ENCODE measurements at places on chromosomes 3 and 15. TPM values are rescaled to one million over a fixed set of nuclear protein-coding genes. Genes with fewer than 3 reads are reported as not detected.

Gene CIB2
- 13.7 TPM for total RNA-seq

Gene NR1I2
- total RNA-seq, result 79.1 TPM

Gene MST1
- 16.8 TPM for total RNA-seq

Gene CEP19
- total RNA-seq, result 0.23 TPM

Gene DLL4
- total RNA-seq, result 23.0 TPM

Gene GPR156
- not detected for total RNA-seq

Gene TMOD3
- 63.7 TPM for total RNA-seq

Gene SERINC4
- total RNA-seq, result 0.29 TPM

Gene EFCC1
- 3.6 TPM for total RNA-seq

Gene ERICH6
- not detected for total RNA-seq

Gene C3orf52
- total RNA-seq, result 36.3 TPM

Gene FOXL2NB
- not detected for total RNA-seq

Gene HRH1
- total RNA-seq, result 8.3 TPM

Gene GP5
- total RNA-seq, result 0.19 TPM

Gene PPP2R3A
- 33.8 TPM for total RNA-seq

Gene TNNC1
- 6.3 TPM for total RNA-seq

Gene MNS1
- 1.7 TPM for total RNA-seq

Gene GHSR
- total RNA-seq, result not detected

Gene SPATA12
- total RNA-seq, result not detected

Gene TUSC7
- not detected for total RNA-seq

Gene AQP9
- total RNA-seq, result 0.09 TPM

Gene CCR2
- 3.4 TPM for total RNA-seq

Gene CCDC12
- total RNA-seq, result 40.7 TPM

Gene MORC1
- not detected for total RNA-seq

Gene C2CD4B
- 1.5 TPM for total RNA-seq

Gene LRRN1
- total RNA-seq, result 1.2 TPM

Gene NKIRAS1
- 5.3 TPM for total RNA-seq

Gene MYRIP
- total RNA-seq, result 11.2 TPM

Gene TMEM40
- not detected for total RNA-seq

All from mucosa of descending colon (tissue), 3 donors.